ENCODE measurements at places on chromosomes 7 and 10.
A peak's percentile ranks its signal among the peaks of the same experiment; 100 is the strongest.

GRCh38 chr10:3241967-3242650 is 69.5 kb upstream of the PITRM1 start:
- no peak for DNase-seq

- no peak for DNase-seq
Measured at GRCh38 chr10:48749254-48749787, 64.6 kb downstream of the WDFY4 start.

GRCh38 chr7:105199386-105199785 is 185.4 kb downstream of the KMT2E start:
- no peak for DNase-seq

DNA sequence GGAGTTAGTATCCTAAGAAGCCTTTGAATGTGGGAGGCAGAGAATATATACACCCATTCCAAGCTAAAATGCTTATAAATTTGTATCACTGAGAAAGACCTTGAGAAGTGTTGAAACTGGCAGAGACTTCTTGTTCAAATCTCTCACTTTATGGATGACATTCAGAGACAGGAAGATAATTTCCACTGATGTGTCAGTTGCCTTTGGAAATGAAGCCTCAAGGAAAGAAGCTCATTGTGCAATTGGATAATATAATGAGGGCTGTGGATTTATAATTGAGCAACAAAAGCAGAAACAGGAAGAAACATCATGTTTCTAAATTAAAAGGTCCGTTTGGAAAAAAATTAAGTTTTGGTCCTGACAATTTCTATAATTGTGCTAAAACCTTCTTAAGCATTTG is 789.9 kb upstream of the IGFBP3 start:
- DNase-seq, result no peak

GRCh38 chr10:130869179-130869841 is 442.2 kb downstream of the TCERG1L start:
- no peak for DNase-seq

- no peak for DNase-seq
Measured at GRCh38 chr7:130087364-130087763, 17.0 kb downstream of the KLHDC10 start.

DNA sequence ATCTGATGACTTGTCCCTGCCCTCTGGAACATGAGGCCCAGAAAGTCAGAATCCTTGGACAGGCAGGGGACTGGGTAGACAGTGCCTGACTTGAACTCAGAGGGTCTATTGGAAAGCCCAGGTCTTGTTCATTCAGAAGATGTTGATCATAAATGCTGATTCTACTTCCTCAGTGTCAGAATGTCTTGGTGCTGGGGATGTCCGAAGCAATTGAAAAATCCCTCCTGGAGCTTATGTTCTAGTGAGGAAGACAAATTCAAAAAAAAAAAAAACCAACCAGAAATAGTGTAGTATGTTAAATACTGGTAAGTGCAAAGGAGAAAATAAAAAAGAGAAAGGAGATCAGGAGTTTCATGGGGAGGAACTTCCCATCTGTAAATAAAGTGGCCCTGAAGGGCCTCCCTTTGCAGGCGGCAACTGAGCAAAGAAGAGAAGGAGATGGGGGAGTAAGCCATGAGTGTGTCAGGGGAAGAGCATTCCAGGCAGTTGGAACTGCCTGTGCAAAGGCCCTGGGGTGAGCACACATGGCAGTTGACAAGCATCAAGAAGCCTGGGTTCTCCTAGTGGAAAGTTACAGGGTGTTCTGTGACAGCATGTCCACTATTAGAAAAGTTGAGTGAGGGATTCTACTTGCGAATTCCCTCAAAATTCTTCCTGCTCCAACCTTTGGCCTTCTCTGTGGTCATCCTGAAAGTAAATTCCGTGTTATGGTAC is 30.7 kb downstream of the TSPAN15 start:
- DNase-seq, result no peak

DNA sequence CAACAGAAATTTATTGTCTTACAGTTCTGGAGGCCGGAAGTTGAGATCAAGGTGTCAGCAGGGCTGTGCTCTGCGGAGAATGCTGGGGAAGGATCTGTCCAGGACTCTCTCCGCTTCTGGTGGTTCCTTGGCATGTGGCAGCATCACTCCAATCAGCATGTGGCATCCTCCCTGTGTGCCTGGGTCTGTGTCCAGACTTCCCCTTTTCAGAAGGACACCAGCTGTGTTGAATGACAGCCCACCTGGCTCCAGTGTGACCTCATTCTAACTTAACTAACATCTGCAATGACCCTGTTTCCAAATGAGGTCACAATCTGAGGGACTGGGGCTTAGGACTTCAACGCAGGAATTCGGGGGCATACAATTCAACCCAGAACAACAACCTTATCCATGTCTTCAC is 141.9 kb downstream of the BMS1 start:
- DNase-seq, result no peak

DNA sequence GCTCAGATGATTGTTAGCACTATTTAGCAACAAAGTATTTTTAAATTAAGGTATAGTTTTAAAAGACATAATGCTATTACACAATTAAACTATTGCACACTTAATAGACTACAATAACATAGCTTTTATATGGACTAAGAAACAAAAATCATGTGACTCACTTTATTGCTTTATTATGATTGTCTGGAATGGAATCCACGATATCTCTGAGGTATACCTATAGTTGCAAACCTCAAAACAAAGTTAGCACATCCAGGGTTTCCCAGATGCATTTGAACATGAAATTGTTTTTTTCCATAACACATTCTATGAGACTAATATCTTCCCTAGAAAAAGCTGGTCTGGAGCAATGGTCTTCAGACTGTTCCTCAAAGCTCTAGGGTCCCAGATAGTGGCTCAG is 18.3 kb upstream of the RPEL1 start:
- DNase-seq, result no peak

- DNase-seq, result no peak
Measured at GRCh38 chr7:98681511-98681910, 64.4 kb downstream of the NPTX2 start.

GRCh38 chr10:90224791-90225566 is 523.6 kb downstream of the KIF20B start:
- no peak for DNase-seq

GRCh38 chr7:15000157-15000556 is 97.6 kb upstream of the DGKB start:
- DNase-seq, result no peak

DNA sequence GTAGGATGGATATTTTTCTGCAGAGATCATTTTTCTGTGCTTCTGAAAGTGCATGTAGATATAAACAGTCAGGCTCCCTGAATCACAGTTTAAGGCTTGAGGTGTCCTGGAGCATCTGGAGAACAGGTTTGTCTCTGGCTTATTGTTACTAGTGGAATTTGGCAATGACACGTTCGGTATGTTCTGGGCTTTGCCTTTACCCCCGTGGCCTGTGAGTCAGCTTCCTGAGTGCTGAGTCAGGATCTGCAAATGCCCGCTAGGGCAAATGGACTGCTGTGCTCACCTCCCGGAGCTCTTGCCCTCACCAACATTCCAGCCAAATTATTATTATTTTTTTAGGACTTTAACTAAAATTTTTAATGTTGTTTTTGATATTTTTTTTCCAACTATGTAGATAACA is 192.5 kb upstream of the PRSS1 start:
- no peak for DNase-seq

DNA sequence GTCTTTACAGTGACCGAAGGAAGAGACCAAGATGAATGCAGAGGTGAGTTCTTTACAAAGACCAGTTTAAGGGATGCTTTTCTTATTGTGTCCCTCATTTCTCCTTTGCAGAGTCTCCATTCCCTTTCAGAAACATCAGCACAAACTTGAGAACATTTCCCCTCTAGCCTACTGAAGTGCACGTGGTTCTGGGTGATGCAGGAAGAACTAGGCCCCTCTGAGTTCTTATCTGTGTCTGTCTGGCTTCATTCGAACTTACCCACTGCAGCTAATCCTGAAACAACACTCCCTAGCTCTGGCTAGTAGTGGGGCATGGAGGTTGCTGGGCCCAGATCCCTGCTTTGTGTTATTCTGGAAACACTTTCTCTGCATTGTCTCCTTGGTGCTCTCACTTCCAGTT is 12.6 kb downstream of the BLVRA start:
- no peak for DNase-seq

- DNase-seq, result no peak
Measured at GRCh38 chr7:137936509-137937201, 65.2 kb downstream of the CREB3L2 start.

DNA sequence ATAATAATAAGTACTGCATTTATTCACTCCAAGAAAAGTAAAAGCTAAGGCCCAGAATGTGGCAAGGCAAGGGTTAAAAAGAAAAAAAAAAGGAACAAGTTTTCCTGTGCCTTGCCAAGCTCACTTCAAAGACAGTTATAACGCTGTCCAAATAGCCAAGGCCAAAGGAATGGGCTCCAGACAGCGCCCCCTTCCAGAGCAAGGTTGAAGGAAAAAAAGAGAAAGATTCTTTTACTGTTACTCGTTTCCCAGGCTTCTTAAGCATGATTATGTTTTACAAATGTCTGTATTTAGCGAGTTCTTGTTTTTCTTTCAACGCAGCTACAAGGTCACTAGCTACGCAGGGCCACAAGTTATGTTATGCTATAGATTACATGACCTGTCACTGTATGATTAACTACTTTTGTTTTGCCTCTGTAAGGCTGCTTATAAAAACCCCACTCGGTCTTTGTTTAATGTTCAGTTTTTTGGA is 9.1 kb upstream of the EIF4H start:
- DNase-seq, result no peak

DNA sequence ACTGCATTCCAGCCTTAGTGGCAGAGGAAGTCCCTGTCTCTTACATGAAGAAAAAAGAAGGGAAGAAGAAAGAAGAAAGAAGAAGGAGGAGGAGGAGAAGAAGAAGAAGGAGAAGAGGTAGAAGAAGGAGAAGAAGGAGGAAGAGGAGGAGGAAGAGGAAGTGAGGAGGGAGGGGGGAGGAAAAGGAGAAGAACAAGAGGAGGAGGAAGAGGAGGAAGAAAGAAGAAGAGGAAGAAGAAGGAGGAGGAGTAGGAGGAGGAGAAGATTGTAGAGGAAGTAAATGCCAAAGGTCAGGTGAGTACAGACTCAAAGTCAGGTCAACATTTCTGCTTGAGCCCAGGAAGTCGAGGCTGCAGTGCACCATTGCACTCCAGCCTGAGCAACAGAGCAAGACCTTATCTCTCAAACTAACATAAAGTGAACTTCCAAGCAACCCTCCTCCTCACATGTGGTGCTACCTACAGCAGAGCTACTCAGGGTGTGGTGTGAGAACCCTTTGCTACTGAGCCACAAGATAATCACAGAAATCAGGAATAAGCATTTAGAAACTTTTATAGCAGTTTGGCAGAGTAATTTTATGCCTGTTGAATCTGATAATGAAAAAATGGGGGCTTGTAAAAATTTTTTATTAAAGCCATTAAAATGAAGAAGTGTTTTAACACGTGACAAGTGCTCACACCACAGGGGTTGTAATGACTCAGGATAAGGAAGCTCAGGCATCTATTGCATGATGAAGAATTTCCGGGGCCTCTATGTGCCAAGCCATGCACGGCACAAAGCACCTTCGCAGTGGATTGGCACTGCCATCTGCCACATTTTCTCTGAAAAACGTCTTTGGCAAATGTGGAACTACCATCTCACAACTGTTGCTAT is 224.9 kb upstream of the AUTS2 start:
- no peak for DNase-seq

DNA sequence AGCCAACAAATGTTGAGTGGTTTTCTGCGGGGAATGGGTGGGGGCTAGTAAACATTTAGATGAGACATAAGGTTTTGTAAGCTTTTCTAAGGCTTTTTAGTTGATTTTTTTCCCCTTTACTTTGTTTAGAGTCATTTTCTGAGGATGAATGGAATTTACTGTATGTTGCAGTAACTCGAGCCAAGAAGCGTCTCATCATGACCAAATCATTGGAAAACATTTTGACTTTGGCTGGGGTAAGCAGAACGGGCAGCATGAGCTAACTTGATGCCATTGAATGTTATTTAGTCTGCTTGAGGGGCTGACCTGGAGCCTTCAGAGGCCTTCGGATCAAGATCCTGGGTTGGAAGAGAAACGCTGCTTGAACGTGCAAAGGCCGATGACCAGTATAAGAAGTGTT is 37.3 kb downstream of the FBH1 start:
- no peak for DNase-seq

- peak; percentile 15 for DNase-seq
Measured at GRCh38 chr10:98414932-98415730, at the start of gene PYROXD2. PYROXD2 (minus strand) TSS chr10:98415182; CDS start chr10:98415135, 47 bp downstream.

DNA sequence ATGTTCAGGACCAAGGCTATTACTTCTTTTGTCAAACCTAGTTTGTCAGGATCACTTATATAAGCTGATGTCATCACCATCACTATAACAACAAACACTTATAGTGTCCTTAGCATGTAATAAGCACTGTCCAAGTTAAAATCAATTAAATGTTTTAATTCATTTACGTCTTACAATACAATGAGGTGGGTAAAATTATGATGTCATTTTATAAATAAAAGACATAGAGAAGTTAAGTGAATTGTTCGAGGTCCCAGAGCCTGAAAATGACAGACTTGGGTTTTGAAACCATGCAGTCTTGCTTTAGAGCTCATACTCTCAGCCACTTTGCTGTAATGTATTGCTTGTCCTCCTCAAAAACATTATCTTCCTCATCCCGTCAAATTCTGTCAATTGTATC is 48.3 kb downstream of the SLC13A1 start:
- no peak for DNase-seq

GRCh38 chr7:23373151-23374004 is 74.2 kb downstream of the MALSU1 start:
- peak; percentile 44 for DNase-seq

GRCh38 chr7:110675383-110676103 is 415.4 kb upstream of the LRRN3 start:
- DNase-seq, result no peak

GRCh38 chr7:114388021-114388420 is 26.6 kb upstream of the FOXP2 start:
- no peak for DNase-seq

DNA sequence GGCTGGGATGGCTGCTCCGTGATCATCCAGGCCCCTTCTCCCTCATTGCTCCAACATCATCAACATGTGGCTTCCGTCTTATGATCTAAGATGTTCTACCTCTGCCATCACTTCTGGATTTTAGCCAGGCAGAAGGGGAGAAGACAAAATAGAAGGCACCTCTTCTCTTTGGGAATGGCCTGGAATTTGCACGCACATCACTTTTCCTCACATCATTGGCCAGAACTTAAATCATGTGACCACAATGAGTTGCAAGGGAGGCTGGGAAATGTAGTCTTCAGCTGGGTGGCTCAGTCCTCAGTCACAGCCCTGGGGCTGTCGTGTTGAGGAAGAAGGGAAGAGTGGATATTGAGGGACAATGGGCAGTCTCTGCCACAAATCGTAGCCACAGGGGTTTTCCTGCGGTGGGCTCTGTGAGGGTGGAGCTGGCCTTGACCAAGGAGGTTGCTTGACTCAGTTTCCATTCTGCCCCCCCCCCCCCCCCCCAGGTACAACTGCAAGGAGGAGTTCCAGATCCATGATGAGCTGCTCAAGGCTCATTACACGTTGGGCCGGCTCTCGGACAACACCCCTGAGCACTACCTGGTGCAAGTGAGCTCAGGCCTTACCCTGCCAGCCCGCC is 50.3 kb downstream of the PALD1 start:
- no peak for DNase-seq

GRCh38 chr7:130989101-130989795 is 255.2 kb upstream of the KLF14 start:
- DNase-seq, result no peak

- no peak for DNase-seq
Measured at GRCh38 chr10:127977357-127978009, 70.6 kb downstream of the PTPRE start.

- no peak for DNase-seq
Measured at GRCh38 chr7:40232242-40232893, 97.6 kb downstream of the SUGCT start.

GRCh38 chr10:132036153-132036886 is 29.4 kb upstream of the JAKMIP3 start:
- peak; percentile 11 for DNase-seq
